T-helper 2 cell (primary cell): ENCODE measurements at places on chromosomes 6 and 20.

GRCh38 chr20:19304389-19304788 is 91.9 kb downstream of the SLC24A3 start:
- no peak for DNase-seq

GRCh38 chr20:33070111-33071053 is 9.1 kb upstream of the BPIFB4 start:
- DNase-seq = no peak

GRCh38 chr6:16278048-16278724 is 39.8 kb downstream of the GMPR start:
- DNase-seq = no peak

GRCh38 chr6:100152201-100152600 is 158.2 kb upstream of the MCHR2 start:
- DNase-seq = no peak

- no peak for DNase-seq
These were observed 54.8 kb upstream of the AKIRIN2 start for GRCh38 chr6:87756858-87757257.

DNA sequence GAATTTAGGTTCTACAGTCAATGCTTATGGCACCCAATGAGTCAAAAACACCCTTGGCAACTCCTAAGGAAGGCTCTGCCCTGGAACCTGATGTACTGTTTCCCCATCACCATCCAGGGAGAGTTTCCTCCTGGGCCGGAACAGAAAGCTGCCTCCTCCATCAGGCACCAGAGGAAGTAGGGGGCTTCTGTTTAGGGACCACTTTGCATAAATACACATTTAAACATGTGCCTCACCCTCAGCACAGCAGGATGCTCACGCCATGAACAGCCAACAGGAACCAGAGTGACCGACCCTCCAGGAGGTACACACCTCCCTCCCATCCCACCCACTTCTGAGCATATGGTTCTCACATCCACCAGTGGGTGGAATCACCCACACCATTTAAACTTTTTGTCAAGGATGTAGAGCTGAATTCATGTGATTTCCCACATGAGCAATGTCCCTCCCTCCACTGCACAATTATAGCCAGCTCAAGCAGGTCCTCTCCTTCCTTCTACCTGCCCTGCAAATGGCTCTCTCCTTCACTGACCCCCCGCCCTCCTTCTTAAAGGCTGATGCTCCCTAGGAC is 14.8 kb downstream of the DDRGK1 start:
- no peak for DNase-seq

- no peak for DNase-seq
These were observed 1040.6 kb upstream of the CITED2 start for GRCh38 chr6:140414966-140415620.

GRCh38 chr6:21742238-21742660 is 148.7 kb downstream of the SOX4 start:
- DNase-seq = no peak

DNA sequence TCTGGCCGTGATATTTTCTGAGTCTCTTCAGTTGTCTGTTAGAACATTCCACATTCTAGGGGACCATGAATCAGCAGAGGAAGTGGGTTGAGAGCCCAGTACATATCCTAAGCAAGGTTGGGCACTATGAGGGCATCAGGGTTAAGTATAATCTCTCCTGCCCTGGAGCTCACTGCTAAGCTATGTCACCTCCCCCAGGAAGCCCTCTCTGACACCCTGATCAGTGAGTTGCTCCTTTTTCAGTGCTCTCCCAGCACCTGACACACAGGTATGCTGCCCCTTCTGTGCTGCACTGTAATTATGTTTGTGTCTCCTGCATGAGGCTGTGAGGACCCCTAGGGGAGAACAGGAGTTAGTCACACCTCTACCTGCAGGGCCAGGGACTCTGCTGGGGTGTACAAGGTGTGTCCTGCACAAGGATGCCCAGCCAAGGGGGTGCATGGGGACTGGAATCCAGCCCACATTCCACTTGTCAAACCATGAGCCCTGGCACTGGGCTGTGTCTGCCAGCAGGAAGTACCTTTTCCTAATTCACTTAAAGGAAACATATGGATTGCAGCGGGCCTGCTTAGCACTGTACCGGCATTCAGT is 3.9 kb downstream of the RAB44 start:
- no peak for DNase-seq

DNA sequence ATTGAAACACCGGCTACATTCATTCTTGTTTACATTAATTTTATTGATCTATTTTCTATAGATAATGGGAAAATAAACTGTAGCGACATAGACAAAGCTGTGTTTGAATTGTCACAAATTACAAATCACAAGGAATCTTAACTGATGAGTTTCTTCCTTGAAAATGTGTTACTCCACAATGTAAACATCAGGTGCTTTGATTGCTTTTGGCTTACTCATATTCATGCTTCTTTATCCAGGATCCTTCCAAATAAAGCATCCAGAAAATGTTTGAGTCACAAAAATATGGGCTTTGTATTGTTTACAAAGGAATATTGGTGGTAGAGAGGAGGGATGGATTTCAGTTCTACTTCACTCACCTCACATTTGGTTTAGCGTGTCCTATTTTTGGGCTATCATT is 64.0 kb downstream of the BMP2 start:
- no peak for DNase-seq

DNA sequence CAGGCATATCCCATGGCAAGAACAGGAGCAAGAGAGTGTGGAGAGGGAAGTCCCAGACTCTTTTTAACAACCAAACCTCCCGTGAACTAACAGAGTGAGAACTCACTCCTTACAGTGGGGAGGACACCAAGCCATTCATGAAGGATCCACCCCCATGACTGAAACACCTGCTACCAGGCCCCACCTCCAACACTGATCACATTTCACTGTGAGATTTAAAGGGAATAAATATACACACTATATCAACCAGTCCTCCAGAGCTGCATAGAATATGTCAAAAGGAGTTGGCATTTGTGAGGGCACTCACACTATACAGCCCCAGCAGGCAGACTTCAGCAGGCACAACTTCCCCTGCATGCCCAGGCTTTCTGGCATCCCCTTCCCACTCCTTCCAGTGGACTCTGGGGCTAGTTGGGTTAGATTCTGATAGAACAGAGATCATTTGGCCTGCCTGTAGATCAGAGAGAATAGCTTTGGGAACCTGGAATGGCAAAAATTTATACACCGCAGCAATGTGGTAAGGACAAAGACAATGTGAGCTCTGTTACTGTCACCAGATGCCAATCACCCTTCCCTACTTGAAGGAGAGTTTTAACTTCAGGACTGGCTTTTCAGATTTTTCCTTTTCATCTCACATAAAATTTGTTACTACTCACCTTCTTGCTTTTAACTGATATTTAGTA is 25.2 kb upstream of the TENT5A start:
- no peak for DNase-seq

GRCh38 chr6:35757456-35758123 is 18.8 kb upstream of the CLPSL2 start:
- DNase-seq = no peak

DNA sequence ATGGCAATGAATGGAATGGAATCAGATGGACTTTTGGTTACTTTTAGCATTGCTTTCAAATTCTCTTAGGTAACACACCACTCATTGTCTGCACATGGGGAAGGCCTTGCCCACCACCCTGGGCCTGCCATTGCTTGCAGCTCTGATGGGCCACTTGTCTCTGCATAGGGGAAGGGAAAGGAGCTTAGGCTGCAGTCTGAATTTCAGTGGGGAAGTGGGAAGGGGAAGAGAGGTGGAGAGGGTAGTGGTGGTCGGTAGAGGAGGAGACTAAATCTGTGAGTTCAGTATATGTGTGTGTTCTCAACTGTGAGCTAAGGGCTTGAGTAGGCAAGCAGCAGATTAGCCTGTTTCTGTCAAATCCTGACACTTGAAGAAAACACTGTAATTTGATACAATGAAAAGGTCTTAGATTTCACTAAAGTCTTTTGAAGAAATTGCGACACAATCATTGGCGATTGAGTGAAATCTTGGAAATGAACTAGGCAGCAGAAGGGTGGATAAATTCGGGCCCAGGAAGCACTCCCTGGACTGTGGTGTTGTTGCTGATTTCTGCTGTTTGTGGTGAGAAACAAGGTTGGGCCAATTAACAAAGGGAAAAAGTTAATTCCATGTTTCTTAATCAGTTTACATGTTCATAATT is 80.6 kb downstream of the OTOR start:
- no peak for DNase-seq

DNA sequence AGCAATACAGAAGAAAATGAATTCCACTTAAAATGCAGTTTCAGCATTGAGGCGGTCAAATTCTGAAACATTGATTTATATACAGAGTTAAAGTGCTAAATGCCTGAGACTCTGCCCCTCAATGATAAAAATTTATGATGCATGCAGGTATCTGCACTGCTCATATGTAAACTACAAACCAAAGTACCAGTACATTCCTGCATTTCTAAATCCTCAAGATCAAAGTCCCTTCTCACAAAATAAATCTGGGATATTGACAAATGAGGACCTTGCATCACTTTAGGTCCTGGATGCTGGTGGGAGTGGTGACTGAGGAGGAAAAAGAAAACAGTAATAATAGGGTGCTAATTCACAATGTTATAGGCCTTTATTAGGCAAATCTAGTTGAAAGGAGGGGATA is 101.9 kb downstream of the FIG4 start:
- DNase-seq = no peak

- no peak for DNase-seq
These were observed 75.3 kb downstream of the SRC start for GRCh38 chr20:37421060-37421905.

GRCh38 chr20:51275826-51276225 is 252.9 kb upstream of the KCNG1 start:
- no peak for DNase-seq

- DNase-seq = no peak
These were observed 104.1 kb downstream of the BCKDHB start for GRCh38 chr6:80210618-80211017.

- no peak for DNase-seq
These were observed 162.1 kb upstream of the TBX18 start for GRCh38 chr6:84926189-84927155.

DNA sequence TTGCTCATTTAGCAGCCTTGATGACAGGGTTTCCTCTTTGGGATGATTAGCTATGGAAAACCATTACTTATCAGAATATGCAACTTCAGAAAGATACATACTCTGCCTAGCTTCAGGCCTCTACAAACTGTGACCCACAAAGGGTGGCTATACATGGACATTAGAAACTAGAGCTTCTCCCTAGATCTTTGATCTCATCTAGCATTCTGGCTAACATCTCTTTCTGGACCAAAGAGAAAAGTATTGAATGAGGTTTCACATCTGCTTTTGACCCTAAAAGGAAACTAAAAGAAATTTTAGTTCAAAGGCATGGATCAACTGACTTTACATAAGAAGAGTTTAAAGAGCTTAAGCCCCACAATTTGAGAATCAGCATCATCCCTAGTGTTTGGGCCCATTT is 12.4 kb upstream of the HMGN3 start:
- no peak for DNase-seq

DNA sequence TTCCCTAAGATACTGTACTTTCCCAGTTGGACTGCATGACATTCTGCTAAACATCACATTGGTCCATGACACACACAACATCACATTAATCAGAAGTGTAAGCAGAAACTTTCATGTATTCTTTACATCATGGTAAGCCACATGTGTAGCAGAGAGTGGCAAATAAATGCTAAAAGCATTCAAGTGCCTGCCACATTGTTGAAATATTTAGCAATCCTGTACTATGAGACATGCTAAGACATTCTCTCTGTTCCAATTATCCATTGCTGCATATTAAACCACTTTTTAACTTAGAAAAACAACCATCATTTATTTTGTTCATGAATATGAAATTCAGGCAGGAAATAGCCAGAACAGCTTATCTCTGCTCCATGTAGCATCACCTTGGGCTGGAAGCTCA is 207.7 kb upstream of the GJE1 start:
- no peak for DNase-seq

DNA sequence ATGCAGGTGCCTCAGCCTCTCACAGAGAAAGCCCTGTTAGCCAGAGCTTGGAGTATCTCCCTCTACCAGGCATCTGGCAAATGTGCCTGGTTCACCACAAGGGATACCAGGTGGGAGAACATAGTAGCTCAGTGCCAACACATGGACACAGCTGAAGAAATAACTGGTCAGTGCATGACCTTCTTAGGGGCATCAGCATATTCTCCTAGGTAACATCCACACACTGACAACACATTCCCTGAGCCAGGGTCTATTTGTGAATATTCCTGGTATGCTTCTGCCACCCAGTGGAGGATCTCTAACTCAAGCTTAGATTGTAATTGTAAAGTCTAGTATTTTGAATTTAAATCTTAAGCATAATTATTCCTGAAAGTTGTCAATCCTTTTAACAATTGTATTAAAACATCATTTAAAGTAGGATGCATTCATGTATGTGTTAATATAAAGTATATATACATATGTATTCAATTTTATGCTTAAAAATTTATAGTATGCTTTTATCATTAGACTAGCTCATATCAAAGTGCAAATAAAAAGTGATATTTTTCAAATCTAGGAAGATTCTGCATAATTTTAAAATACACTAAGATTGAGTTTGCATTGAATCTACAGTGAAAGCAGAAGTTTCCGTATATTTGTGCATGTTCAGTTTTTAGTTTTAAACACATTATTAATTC is 45.3 kb upstream of the COL21A1 start:
- DNase-seq = no peak

- DNase-seq = no peak
These were observed 149.7 kb downstream of the TFAP2C start for GRCh38 chr20:56778765-56779195.

GRCh38 chr20:41000628-41001027 is 28.0 kb upstream of the TOP1 start:
- DNase-seq = no peak

GRCh38 chr6:163950159-163950558 is 535.6 kb downstream of the QKI start:
- no peak for DNase-seq
